ENCODE measurements at places on chromosomes 4 and X. TPM values are rescaled to one million over a fixed set of nuclear protein-coding genes. Genes with fewer than 3 reads are reported as not detected.

The PPP2R2C gene
- not detected for total RNA-seq

The ADAMTS3 gene
- 3.1 TPM for total RNA-seq

The PLAC1 gene
- total RNA-seq = not detected

The LAP3 gene
- 84.0 TPM for total RNA-seq

The GLRB gene
- total RNA-seq = 4.0 TPM

The TDO2 gene
- total RNA-seq = 7.4 TPM
